ENCODE measurements at places on chromosomes 12 and 14.

GRCh38 chr14:63266106-63266505 lies 52.6 kb downstream of the GPHB5 start:
- no peak for DNase-seq

DNA sequence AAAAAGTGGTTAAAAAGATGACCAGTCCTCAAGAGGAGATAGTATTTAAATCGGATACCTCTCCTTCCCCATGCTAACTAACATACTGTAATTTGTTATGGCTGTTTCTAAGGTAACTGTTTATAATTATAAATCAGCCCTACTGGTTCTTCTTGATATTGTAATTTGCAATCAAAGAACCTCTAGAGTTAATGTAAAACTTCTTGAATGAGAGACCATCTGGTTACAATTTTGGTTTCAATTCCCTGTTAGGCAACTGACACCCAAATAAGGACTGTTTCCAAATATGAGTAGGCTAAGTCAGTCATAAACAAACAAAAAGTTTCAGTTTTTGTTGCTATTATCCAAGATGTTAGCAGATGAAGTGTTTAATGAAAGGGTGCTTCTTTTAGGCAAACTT lies 120.2 kb upstream of the DNM1L start:
- no peak for DNase-seq

GRCh38 chr12:102480406-102480805 lies at the start of gene IGF1:
TSS of gene IGF1 (minus strand) at chr12:102480563. CDS start at chr12:102480381, 182 bp downstream.
- DNase-seq: no peak

GRCh38 chr12:6570264-6570887 lies 2.3 kb upstream of the NOP2 start:
- DNase-seq: no peak

DNA sequence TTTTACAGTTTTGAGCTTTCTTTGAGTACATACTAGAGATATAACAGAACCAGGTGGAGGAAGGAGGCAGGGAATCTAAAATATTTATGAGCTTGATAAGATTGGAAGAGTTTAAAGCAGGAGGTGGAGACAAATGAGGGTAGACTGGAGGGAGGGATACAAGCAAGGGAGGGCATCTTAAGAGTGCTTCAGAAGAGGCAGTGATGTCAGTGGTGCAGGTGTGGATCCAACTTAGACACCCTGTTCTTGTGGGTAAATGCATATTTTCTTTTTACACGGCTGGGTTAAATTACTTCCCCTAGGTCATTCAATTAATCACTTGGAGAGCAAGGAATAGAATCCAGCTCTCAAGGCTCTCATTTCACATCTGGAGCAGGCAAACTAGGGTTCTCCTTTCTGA lies 146.1 kb upstream of the LRIG3 start:
- DNase-seq: peak; percentile 39

GRCh38 chr14:46964378-46964777 lies 312.8 kb upstream of the RPL10L start:
- DNase-seq: no peak
